ENCODE measurements at places on chromosomes 16 and 17.

- DNase-seq: no peak
These were observed 46.7 kb downstream of the ACTG1 start for GRCh38 chr17:81465910-81466309.

- DNase-seq: no peak
These were observed 60.6 kb downstream of the SCNN1B start for GRCh38 chr16:23362460-23363317.

GRCh38 chr17:45172541-45173286, 11.0 kb downstream of the HEXIM2 start:
- no peak for DNase-seq

DNA sequence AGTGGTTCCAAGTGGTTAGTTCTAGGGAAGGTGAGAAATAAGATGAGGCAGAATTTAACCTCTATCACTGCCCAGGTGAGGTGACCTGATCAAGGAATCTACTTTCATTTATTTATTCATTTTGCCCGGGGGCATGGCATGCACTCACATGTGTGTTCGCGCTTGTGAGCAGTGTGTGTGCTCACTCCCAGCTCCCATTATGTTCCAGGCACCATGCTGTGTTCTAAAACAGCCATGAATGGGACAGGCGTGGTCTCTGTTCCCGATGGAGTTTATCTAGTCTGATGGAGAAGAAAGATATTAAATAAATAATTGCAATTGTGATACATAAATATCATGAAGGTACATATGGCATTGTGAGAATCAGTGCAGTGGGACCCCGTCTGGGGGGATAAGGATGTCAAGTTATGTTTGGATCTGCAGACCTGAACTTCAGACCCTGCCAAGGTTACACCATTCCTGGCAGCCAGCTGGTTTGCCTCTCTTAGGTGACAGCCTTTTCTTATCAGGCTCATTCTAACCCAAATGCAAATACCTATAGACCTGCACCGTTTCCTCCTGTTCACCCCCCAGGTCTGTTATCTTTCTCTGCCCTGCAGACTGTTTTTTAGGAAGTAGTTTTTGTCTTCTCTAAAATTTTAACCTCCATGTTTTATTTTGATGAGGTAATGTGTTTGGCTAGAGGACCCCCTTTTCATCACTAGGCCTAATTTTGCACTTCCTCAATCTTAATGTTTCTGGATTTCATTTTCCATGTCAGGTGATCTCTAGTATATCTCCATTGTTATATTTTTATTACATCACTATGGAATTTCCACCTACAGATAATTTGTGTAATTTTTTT, 11.8 kb downstream of the CYB5B start:
- no peak for DNase-seq

DNA sequence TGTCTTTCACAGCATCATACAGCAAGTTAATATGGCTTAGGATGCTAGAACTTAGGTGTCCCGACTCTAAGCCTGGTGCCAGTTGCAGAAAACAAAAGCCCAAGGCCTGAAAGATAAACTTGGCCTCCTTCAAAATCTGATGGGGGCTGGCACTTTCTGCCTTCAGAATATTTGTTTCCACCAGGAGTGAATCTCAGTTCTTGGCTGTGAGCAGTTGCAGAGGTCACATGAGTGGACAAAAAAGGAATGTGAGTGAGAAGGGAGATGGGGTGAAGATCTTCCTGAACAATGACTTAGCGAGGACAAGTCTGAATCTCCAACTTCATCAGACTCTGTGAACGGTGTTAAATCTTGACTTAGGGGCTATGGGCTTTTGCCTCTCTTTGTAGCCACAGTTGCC, 46.6 kb downstream of the HOXB1 start:
- no peak for DNase-seq

DNA sequence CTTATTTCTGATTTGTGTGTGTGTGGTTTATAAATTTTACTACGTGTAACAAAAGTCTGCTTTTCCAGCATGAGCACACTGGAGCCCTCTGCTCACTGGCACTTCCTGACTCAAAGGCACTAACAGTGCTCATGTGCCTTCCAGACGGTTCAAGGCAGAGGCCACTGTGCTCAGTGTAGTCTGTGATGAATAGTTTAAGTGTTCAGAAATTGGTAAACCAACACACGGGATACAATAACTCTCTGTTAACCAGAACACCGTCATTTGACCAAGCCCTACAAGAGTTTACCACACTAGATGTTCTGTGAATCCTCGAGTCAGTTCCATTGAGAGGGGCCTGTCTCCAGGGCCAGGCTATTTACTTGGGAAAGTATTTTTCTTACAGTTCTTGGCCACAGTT, 191.9 kb downstream of the MRTFB start:
- no peak for DNase-seq

GRCh38 chr17:10513299-10514067, 4.9 kb downstream of the MYH1 start:
- DNase-seq: no peak

Measured in activated gamma-delta T cell (primary cell).